ENCODE measurements at places on chromosomes 5 and 9. TPM values are rescaled to one million over a fixed set of nuclear protein-coding genes. Genes with fewer than 3 reads are reported as not detected.
A peak's percentile ranks its signal among the peaks of the same experiment; 100 is the strongest.

- no peak for DNase-seq
These were observed 533.4 kb upstream of the BRINP1 start for GRCh38 chr9:119902611-119903010.

Gene DRD1
- polyA plus RNA-seq: not detected

Gene ADGRD2
- polyA plus RNA-seq: 0.10 TPM

DNA sequence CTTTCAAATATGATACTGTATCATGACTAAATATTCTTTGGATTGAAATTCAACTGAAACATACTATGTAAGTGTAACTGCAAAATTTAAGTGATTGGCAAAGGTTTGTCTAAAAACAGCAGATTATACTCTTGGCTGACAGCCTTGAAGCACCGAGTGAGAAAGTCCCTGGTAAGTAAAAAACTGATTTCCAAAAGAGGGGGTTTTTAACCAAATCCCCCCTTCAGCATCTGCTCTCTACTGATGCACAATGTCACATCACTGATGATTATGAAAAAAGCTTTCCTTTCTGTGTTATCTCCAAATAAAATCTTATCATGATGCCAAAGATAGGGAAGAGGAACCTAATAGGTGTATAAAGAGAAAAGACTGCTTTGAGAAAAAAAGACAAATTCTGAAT, 141.0 kb downstream of the MEF2C start:
- DNase-seq: no peak

Gene SOX30
- 0.50 TPM for polyA plus RNA-seq

Gene SUSD3
- 6.9 TPM for polyA plus RNA-seq

- DNase-seq: no peak
These were observed 209.5 kb downstream of the TLE4 start for GRCh38 chr9:79781263-79781662.

DNA sequence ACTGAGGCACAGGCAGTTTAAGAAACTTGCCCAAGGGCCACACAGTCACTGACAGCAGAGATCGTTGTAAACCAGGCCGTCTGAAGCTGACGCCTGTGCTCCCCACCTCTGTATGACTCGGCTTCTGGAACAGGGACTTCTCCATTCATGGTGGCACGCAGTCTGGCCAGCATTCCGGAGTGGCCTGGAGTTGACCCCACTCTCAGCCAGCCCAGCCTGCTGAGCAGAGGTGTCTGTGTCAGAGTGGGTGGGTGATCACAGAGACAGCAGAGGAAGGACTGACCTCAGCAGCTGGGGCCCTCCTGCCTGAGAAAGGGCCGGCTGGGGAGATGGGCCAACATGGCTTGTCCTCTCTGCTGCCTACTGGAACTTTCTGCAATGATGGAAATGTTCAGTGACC, 12.6 kb downstream of the LRSAM1 start:
- no peak for DNase-seq

- DNase-seq: no peak
These were observed 9.0 kb upstream of the SPINK4 start for GRCh38 chr9:33230756-33231622.

- no peak for DNase-seq
These were observed 54.2 kb downstream of the GPR107 start for GRCh38 chr9:130107955-130108354.

GRCh38 chr9:107223381-107223780, 59.7 kb upstream of the RAD23B start:
- DNase-seq: no peak

GRCh38 chr5:141484310-141484640, 555 bp upstream of the PCDHGC4 start:
- no peak for DNase-seq

Gene ARID3C
- 0.20 TPM for polyA plus RNA-seq

DNA sequence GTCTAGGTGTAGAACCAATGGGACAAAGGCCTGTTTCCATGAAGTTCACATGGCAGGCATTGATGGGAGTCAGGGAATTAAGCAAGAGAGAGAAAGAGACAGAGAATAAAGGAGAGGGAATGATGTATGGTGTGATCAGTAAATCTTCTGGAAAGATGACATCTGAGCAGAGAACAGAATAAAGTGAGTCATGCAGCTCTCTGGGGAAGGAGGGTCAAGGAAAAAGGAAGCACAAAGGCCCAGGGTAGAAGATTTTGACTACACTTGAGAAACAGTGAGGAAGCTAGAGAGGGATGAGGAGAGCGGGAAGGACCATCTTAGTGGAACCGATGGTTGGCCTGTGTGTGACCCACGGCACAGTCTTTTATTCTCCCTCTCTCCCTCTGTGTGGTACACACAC, 425.9 kb downstream of the SPOCK1 start:
- no peak for DNase-seq

Gene FRMD3
- 20.9 TPM for polyA plus RNA-seq

- DNase-seq: no peak
These were observed 7.4 kb downstream of the EEIG1 start for GRCh38 chr9:127973169-127974000.

DNA sequence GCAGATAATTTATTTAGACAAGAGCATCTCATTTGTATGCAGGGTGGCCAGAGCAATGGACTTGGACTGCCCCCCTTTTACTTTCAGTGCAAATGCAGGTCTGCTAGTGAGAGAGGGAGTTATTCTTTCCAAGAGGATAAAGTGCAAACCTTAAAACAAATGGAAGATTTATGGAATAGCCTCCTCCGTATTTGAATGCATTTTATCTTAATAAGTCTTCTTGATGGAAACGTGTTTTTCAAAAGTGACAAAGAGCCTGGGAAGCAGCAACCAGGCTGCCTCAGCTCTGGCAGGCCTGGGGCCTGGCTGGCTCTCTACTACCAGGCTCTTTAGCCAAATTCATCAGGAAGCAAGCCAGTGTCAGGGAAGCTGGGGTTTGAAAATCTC, 6.8 kb downstream of the NR2F1 start:
- no peak for DNase-seq

Gene ZFP2
- polyA plus RNA-seq: 9.9 TPM

GRCh38 chr9:38405785-38406184, 13.3 kb downstream of the ALDH1B1 start:
- DNase-seq: no peak

GRCh38 chr9:92727716-92728700, 36.6 kb downstream of the BICD2 start:
- DNase-seq: no peak

Gene PCDH1
- 22.4 TPM for polyA plus RNA-seq

GRCh38 chr5:138601444-138601843, 26.2 kb upstream of the HSPA9 start:
- DNase-seq: no peak

Gene APBA1
- 17.9 TPM for polyA plus RNA-seq

DNA sequence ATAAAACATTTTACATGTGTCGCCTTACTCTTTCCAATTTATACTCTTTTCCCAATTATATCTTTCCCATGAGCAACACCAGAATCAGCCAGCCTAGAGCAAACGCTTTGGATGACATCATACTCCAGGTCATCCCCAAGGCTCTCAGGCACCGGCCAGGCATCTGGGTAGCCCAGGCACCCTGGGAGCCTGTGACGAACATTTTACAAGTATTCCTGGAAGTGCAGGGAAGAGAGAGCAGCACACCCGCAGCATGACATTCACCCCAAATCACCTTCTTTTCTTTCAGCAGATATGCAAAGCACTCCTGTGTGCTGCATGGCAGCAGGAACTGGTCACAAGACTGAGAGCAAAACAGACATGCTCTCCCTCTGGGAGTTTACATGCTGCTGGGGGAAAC, 75.7 kb upstream of the SMIM23 start:
- DNase-seq: no peak

DNA sequence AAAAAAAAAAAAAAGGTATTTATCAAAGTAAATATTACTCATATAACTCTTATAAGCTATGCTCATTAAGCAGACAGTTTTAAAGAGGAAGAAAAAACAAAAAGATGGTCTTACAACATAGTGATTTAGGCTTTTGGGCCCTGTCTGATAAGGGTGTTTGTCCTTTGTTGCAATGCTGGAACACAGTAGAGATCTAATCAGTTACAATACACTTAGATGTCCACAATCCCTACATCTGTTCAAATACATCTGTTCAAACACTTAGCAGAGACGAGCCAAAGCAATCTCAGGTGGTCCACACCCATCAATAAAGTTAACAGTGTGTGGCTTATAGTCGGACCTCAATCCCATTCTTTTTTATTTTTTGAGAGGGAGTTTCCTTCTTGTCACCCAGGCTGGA, 11.0 kb downstream of the PRXL2C start:
- no peak for DNase-seq

- DNase-seq: peak; percentile 72
These were observed at the start of gene CDC20B for GRCh38 chr5:55172937-55173686. Gene CDC20B, minus strand, starts transcription at chr5:55173177. Its CDS starts 177 bp downstream, at chr5:55173000.

Measured in left kidney (tissue), 8 donors.